Breast epithelium (tissue), 4 donors: ENCODE measurements at places on chromosomes 5 and 9.

DNA sequence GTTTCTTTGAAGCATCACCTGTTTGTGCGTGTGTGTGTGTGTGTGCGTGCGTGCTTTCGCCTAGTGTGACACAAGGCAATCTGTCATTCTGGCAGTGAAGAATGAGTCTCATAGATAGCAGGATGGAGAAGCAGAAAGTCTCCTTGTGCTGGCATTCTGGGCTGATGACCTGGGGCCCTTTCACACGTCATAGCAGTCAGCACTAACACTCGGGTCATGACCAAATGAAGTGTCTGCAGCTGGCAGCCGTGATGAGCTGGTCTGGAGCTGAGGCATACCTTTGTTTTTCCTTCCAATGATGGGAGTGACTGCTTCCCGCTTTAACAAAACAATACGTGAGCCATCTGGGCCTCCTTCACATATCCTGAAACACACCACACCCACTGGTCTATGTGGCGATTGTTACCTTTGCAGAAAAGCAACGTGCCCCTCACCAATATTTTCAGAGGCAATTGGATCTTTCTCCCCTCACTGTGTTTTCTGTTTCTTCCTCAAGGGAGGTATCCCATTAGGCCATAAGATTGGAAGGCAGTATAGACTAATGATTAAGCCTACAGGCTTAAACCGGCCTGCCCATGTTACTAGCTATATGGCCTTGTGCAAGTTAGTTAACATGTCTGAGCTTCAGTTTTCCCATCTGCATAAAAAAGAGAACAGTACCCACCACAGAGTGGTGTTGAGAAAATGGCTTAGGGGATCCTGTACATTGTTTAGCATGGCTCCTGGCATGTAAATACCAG lies 88.8 kb downstream of the SREK1 start:
- DNase-seq, result no peak

DNA sequence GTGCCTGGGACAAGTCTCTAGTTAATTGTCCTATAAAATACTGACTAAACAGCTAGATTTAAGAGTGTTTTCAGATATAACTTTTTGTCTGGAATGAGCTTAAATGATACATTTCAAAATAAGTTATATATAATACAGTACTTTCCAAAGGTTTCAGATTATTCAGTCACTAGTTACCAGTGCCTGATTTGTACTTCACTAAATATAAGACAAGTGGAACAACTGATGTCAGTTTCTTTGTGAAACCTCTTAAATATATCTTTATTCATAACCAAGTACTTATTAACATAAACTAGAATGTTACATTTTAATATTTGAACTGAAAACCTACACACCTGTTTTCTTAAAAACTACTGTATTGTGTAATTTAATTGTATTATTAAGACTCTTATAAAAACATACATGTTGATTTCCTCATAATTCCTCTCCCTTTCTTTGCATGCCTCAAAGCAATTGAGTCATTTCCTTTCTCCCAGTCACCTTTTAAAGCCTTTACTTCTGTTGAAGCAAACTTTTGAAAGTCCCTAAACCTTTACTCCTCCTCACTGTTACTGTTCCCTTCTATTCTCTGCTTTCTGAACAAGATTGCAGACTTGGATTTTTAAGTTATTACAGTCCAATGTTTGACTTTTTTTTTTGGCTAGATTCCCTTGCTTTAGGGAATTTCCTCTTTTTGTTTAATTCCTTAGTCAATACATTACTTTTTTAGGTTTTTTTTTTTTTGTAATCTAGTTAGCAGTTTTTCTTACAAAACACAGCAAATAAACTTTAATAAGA lies 8.7 kb upstream of the SEMA6A start:
- DNase-seq, result no peak

GRCh38 chr5:123138774-123139173 lies 49.7 kb downstream of the PRDM6 start:
- no peak for DNase-seq

DNA sequence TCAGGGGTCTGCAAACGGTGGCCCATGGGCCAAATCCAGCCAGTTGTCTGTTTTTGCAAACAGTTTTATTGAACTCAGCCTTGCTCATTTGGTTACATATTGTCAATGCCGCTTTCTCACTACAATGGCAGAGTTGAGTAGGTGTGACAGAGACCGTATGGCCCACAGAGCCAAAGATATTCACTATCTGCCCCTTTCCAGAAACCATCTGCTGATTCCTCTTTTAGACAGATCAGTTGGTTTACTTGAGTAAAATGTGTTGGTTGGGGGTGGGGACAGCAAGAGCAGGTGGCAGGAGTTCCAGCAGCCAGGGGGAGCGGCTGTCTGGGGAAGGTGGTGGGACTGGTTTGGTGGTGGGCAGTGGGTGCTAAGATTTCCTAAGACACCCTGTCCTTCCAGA lies 54.8 kb downstream of the COL27A1 start:
- DNase-seq, result no peak

DNA sequence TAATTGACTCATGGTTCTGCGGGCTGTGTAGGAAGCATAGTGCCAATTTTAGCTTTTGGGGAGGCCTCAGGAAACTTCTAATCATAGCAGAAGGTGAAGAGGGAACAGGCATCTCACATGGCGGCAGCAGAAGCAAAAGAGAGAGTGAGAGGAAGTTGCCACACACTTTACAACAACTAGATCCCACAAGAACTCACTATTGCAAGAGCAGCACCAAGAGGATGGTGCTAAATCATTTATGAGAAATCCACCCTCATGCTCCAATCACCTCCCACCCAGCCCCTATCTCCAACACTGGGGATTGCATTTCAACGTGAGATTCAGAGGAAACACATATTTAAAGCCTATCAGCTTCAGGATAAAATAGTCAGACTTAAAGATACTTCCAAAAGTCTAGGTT lies 36.1 kb upstream of the LPAR1 start:
- no peak for DNase-seq

GRCh38 chr9:126677188-126678084 lies 63.7 kb downstream of the LMX1B start:
- no peak for DNase-seq

GRCh38 chr9:20476912-20477521 lies 145.3 kb downstream of the MLLT3 start:
- no peak for DNase-seq

DNA sequence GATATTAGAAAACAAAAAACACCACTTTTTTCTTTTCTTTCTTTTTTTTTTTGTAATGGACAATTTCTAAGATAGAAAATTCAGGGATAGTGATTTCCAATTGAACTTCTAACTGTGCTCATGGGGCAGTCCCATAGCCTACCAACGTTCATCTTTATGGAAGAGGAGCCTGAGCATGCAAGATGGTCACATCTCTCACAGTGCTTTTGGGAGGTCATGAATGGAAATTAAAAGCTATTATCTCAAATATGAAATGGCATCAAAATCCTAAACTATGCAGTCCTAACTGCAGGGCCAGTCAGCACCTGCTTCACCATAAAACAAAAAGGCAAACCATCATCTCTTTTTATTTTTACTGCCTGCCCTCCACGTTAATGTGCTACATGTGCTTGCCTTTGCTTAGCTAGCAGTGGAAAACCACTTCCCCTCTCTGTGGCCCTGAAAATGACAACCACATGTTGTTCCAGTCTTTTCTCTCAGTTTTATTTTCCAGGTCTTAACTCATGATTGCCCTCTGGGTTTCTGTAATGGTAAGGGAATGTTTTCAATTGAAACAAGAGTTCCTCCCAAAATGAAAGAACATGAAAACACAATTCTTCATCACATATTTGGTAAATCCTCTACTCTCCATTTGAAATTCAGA lies 16.7 kb downstream of the IFNB1 start:
- DNase-seq, result no peak

GRCh38 chr5:5619546-5619945 lies 197.1 kb downstream of the ICE1 start:
- DNase-seq, result no peak

DNA sequence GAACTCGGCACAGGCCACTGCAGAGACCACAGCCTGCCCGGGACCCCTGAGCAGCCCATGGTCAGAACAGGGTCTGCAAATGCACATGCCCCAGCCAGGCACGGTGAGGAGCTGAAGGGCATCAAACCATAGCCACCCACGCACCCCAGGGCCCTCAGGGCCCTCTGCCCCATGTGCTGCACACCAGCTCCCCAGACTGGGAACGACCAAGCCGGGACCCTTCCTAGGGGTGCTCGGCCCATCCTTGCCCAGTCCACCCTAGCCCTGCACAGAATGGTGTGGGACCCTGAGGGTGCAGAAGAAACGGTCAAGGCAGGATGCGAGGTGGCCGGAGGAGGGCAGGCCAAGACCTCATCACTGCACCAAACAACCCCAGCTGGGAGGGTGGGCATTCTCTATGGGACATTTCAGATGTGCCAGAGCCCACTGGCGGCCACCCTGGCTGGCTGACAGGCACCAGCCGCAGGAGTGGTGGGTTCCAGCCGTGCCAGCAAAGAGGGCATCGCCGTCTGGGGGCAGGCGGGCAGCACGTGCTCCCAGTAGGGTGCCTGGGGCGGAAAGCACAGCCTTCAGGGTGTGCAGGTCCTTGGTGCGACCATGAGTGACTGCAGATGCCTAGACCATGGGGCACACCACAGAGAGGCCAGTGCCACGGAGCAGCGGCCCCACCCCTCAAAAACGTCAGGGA lies 16.4 kb downstream of the SLC12A7 start:
- no peak for DNase-seq

GRCh38 chr5:43608406-43608805 lies 5.4 kb downstream of the NNT start:
- DNase-seq, result no peak

DNA sequence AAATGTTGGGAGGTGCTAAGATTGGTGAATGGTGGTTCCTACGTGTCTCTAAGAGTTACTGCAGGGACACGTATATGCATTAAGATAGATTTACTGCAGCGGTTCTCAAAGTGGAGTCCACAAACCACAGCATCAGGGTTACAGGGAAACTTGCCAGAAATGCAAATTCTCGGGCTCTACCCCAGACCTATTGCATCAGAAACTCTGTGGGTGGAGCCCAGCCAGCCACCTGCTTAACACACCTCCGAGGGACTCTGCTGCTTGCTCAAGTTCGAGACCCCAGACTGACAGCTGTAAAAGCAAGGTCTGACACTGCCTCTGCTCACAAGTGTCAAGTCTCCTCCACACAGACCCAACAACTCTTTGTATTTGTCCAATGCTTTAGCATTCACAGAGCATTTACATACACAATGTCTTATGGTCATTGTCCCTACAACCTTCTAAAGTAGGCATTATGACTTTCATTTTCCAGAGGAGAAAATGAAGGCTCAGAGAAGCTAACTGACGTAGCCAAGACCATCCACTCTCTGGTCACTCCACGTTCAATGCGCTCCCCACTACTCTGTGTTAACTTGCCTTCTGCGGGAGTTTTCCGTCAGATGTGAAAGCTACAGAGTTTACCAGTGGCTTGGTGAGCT lies 48.8 kb downstream of the HSD17B3 start:
- DNase-seq, result no peak

DNA sequence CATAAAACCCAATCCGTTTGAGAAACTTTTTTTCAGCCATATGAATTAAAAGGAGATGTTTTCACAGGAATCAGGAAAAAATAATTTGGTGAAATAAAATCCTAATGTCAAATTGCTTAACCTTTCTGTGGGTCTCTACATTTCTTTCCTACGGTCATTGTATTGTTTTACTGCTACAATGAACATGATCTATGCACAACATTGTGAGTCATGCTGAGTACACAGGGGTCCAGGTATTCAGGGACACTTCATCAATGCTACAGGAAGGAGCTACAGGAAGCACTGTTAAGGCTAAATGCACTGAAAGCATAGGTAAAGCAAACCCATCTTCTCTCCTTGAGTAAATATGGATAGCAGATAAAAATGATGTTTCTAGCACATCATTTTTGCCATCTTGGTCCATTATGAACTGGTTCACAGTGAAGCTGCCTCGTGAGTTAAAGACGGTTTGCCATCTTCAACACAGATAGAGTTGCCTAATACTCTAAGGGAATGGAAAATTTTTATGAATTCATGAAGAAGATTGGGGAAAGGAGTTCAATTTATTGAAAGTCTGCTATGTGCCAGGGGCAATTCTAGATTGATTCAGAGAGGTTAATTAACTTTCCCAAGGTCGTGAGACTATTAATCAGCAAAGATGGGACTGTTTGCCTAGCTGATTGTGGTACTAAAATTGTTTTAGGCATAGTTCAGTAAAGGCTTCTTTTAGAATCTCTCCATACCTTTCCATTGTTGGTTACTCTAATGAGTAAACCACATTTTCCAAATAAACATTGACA lies 85.5 kb downstream of the DIRAS2 start:
- DNase-seq, result no peak

DNA sequence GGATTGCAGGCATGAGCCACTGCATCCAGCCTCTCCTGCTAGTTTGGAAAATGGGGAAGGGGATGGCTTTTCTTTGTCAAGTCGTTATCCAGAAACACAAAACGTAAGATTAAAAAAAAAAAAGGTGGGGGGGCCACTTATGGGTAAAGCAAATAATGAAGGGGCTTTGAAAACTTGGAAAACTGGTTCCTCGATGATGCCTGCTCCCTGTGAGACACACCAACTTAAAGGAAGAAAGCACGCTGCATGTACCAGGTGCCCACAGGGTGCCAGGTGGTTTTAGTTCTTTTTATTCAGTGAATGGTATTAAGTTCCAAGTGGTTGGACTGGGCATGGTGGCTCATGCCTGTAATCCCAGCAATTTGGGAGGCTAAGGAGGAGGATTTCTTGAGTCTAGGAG lies 170.1 kb downstream of the GOLPH3 start:
- no peak for DNase-seq

DNA sequence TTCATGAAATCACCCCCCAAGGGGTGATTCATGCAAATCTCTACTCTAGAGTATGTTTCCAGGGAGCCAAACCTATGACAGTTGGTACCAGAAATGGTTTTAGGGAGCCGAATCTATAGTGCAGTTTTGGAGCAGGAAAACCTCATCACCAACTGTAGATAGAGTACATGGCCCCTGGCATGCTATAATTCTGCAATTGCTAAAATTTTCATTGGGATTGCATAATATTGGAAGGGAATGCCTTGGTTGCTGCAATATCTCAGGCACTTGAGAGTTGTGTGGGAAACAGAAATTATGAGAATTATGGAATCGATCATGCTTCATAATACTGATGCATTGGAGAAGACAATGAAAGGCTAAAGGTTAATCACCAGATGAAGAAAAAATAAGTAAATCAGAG lies 148.2 kb upstream of the PLPPR1 start:
- DNase-seq, result no peak

GRCh38 chr5:72618708-72619107 lies 111.5 kb upstream of the ZNF366 start:
- no peak for DNase-seq

DNA sequence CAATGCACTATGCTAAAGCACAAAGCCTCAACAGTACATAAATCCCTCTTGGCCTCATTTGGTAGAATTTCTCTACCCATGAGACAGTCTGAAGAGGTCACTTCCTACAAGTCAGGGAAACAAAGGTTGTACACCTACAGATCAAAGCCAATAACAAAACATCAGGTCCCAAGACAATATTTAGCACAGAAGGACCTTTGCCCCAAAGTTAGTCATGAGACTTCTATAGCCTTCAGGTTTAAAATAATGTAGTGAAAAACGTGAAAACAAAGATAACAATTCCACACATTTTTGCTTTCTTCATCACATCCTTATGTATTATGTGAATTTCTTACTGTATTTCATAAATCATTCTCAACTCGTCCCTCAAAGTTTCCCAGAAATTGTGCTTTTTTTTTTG lies 15.8 kb downstream of the AFF4 start:
- no peak for DNase-seq

GRCh38 chr5:73902327-73903051 lies 276.5 kb downstream of the ARHGEF28 start:
- no peak for DNase-seq

GRCh38 chr5:71782771-71783770 lies 64.0 kb downstream of the CARTPT start:
- peak; percentile 79 for DNase-seq

GRCh38 chr9:37383876-37384746 lies 38.4 kb upstream of the GRHPR start:
- no peak for DNase-seq
